A549 treated with Hydrocortisone at 1 μM for 4 hours (cell line): ENCODE measurements at places on chromosomes 1 and 21. TPM values are rescaled to one million over a fixed set of nuclear protein-coding genes. Genes with fewer than 3 reads are reported as not detected.

VASH2 gene
- 1.6 to 3.8 TPM (median 3.0 TPM) in 5 replicates for total RNA-seq

MCM3AP gene
- 33.5 to 41.8 TPM (median 40.5 TPM) in 5 replicates for total RNA-seq

DNAI4 gene
- total RNA-seq: 0.17 to 3.0 TPM (median 1.1 TPM) in 5 replicates

TDRD10 gene
- total RNA-seq: 0.10 to 0.16 TPM in 2 of 5 replicates, not detected in the others

BRINP3 gene
- not detected in 5 replicates for total RNA-seq

OR2L8 gene
- not detected in 5 replicates for total RNA-seq

SLC9A1 gene
- 14.8 to 19.5 TPM (median 17.2 TPM) in 5 replicates for total RNA-seq

TRIM58 gene
- not detected in 5 replicates for total RNA-seq

MFSD2A gene
- 7.0 to 7.7 TPM (median 7.6 TPM) in 5 replicates for total RNA-seq

FAM72B gene
- 5.3 to 7.3 TPM (median 6.6 TPM) in 5 replicates for total RNA-seq

FBLIM1 gene
- total RNA-seq: 19.6 to 33.7 TPM (median 26.9 TPM) in 5 replicates
